ENCODE measurements at places on chromosomes 5 and 9.

- peak; percentile 30 for DNase-seq
These were observed 851 bp upstream of the ZDHHC12 start for GRCh38 chr9:128724744-128725211.

DNA sequence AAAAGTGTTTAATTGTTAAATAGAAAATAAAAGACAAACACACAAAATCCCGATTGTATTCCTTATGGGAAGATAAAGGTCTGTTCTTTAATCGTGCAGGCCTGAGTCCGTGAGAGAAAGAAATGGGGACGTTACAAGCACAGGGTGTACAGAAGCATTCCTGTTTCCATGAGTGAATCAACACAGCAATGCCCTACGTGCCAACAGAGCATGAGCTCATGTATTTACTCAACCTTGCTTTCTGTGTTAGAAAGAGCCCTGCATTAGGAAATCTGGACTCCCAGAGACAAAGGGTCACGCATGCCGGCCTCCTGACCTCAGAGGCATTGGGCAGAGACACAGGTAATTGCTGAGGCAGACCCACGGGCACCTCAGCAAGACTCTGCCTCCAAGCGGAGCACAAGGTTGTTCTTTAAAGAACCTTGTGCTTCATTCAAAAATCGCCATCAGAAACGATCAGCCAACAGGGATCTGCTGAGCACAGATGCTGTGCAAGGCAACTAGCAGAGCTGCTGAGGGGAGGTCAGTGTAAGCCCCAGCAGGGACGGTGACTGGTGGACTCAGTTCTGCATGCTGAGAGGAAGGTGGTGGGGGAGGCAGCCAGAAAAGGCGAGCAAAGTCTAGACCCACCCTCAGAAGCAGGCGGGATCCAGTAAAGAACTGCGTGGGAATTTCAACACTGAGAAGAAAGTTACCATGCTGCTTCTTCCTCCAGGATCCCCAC lies 101.0 kb downstream of the TLE1 start:
- no peak for DNase-seq

DNA sequence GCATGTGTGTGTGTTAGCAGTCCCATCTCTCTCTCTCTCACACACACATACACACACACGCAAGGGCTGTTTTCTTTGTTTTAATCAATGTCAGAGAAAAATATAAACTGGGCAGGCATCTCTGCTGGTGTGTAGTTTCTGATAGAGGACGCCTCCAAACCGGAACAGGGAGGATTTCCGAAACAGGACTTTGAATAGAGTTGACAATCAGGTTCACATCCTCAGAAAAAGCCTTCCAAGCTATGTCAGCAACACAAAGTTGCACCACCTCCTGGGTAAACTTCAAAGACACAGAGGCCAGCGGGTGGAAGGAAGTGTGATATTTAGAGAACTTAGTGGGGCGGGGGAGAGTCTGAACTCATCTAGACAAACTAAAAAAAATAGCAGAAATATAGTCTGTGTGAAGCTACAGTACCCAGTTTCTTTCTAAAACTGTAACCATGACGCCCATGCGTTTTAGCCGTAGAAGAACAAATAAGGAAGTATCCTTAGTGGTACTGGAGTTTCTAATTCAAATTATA lies 1.2 kb downstream of the ST8SIA4 start:
- peak; percentile 76 for DNase-seq

GRCh38 chr5:132183723-132184122 lies 43.9 kb downstream of the P4HA2 start:
- DNase-seq = peak; percentile 22

DNA sequence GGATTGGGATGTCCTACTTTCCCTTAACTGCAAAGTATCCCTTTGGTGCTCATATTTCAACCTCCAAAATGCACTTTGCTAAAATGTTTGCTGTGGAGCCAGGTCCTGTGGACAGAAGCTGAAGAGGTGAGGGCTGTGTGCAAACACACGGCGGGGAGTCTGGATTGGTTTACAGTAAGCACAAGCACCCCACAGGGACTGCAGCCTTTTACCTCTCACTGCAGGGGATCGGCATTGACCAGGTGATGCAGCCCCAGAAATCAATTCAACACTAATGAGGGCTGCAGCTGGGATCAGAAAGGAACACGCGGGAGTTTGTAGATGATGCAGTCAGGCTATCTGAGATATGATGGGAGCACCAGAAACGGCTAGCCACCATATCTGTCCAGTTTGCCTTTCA lies 450.9 kb downstream of the CCDC171 start:
- DNase-seq = no peak

GRCh38 chr9:106653213-106653612 lies 209.8 kb upstream of the ZNF462 start:
- no peak for DNase-seq

GRCh38 chr5:3736926-3737325 lies 141.3 kb downstream of the IRX1 start:
- no peak for DNase-seq

DNA sequence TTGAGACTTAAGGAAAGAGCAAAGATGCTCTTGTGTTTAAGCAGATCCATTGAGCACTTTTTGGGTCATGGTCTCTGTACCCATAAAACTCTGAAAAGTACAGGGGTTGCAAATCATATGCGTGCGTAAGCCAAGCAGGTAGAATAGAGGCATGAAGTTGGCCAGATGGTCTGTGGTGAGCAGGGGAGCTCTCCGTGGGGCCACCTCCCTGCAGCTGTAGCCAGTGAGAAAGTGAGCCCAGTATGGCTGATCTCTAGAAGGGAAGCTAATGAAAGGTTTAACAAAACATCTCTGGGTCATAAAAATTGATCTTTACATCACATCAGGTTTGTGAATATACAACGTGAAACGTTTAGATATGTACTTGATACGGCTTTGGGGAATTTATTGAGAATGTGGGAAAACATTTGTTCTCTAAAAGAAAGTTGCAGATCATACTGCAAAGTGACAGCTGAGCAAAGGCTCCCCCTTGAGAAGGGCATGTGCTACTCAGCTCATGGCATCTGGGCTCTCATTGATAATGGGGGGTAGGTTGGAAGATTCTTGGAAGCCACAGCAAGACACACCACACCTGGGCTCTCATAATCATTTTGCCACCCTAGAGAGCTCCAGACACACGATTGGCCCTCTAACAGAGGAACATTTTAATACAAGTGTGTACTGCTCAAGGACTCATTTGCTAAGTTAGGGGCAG lies 30.6 kb downstream of the SH3GL2 start:
- no peak for DNase-seq

DNA sequence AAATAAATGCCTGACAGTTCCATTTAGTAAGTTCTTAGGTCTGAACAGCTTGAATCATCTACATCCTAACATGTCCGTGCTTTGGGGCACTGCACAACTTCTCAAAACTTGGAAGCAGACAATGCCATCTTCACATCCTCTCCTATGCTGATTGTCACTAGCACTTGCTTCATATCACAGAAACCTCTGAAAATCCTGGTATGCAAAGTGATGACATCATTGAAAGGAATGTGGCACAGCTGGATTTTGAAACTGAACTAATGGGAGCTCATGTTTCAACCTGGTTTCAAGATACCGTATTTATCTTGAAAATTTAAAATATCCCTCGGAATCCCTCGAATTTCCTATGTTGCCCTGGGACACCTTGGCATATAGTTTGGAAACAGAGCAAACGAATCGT lies 490.2 kb upstream of the DAP start:
- no peak for DNase-seq

GRCh38 chr5:61811052-61811451 lies 479.0 kb downstream of the ZSWIM6 start:
- no peak for DNase-seq

DNA sequence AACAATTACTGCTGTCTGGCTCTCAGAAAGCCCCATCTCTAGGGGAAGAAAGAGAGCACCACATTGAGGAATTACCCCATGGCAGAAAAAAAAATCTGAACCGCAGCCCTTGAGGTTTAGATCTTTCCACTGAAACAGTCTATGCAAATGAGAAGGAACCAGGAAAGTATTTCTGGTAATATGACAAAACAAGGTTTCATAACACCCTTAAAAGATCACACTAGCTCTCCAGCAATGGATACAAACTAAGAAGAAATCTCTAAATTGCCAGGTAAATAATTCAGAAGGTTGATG lies 427.1 kb downstream of the PRELID2 start:
- DNase-seq = no peak

GRCh38 chr5:6731465-6732237 lies 18.4 kb downstream of the TENT4A start:
- DNase-seq = no peak

GRCh38 chr9:125990793-125991220 lies 243.6 kb downstream of the PBX3 start:
- DNase-seq = no peak

- no peak for DNase-seq
These were observed 14.0 kb downstream of the MYORG start for GRCh38 chr9:34362614-34363214.

GRCh38 chr5:16922430-16922829 lies 13.7 kb downstream of the MYO10 start:
- no peak for DNase-seq

GRCh38 chr5:13214182-13214581 lies 730.3 kb downstream of the DNAH5 start:
- DNase-seq = no peak

GRCh38 chr9:113012492-113012891 lies 500 bp upstream of the ZNF883 start:
- DNase-seq = no peak

DNA sequence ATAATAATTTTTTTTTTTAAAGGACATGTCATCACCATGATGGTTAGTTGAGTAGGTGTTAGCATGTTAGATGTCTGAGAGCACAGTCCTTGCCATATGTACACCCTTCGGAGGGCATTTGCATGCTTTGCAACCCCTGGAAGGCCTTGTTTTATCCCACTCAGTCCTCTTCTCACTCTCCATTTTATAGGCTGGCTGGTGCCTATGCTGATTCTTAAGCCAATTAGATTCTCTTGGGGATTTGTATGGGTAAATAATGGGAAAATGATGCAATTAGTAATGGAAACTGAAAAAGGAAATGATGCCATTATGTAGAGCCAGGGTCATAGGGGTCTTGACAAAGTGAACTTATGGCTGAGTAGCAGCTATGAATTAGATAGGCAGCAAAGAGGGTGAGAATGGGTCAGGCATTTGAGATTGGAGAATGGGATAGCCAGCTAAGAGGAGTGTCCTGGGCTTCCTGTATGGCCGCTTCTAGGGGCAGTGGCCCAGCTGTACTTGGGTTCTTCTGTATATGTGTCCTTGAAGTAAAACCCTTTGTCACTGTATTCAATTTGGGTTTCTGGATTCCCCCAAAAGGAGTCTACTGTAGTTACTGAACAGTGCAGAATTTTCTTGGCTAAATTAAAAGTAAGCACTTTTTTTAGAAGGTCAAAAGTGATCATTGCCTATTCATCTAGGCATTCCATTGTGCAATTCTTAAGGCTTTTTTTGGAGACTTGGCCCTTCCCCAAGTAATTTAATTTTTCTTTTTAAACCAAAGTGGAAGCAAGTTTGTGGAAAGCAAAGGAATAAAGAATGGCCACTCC lies 31.6 kb downstream of the LRRTM2 start:
- DNase-seq = no peak

DNA sequence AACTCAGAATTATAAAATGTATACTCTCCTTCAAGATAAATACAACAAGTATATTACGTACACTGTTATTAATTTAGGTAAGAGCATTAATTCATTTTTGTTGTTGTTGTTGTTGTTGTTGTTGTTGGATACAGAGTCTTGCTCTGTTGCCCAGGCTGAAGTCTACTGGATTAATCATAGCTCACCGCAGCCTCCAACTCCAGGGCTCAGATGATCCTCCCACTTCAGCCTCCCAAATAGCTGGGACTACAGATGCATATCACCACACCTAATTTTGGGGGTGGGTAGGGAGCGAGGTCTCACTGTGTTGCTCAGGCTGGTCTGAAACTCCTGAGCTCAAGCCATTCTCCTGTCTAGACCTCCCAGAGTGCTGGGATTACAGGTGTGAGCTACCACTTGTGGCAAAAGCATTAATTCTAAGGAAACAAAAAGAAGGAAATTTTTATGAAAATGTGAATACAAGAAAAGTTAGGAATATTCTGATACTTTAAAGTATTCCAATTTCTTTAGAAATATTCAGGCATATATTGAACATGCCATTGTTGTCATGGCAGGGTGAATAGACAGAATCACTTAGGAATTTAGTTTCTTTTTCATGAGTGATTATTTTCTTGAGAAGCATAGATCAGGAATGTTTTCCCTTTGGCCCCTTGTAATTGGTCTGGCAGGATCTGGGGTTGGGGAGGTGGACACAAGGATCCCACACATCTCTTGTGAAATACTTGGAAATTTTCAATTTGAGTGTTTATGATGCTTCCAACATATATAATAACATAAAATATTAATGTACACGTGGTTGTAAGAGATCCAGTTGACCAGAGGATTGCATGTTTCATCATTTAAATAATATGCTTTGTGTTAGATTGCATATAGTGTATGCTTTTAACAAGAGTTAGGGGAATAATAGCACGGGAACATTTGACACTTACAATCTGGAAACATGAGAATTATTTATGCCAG lies 263.6 kb downstream of the FANCC start:
- DNase-seq = no peak

- DNase-seq = no peak
These were observed 375.7 kb downstream of the ACTL7B start for GRCh38 chr9:108479989-108480652.

DNA sequence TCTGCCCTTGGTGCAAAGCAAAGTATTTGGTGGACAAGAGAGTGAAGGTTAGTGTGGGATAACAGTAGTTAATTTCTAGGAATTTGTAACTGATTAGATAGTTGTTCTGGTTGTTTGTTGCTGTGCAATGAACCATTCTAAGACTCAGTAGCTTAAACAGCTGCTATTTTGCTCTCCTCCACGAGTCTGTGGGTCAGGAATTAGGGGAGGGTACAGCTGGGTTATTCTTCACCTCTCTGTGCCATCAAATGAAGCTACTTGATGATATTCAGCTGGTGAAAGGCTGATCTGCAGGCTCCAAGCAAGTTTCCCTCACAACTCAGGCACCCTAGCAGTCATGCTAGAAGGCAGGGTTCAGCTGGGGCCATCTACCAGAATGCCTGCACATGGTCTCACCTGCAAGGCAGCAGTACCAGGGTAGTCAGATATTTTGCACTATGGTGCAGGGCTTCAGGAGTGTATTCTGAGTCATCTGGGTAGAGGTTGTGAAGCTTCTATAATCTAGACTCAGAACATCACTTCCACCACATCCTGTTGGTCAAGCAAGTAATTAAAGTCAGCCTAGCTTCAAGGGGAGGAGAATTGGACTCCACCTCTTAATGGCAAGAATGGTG lies 159.5 kb upstream of the SLC28A3 start:
- no peak for DNase-seq

- peak; percentile 29 for DNase-seq
These were observed at the start of gene C5orf63 for GRCh38 chr5:127072861-127073846. TSS of gene C5orf63 (minus strand) at chr5:127073502. CDS start at chr5:127058995, 14,507 bp downstream.

- DNase-seq = no peak
These were observed 678 bp downstream of the PLPP7 start for GRCh38 chr9:131290036-131290766.

- no peak for DNase-seq
These were observed 1067.7 kb upstream of the COX7C start for GRCh38 chr5:85549836-85550599.

All from hematopoietic multipotent progenitor cell (in vitro differentiated cells).